NK-92 treated with Interleukin-12 subunit alpha and Interleukin-12 subunit beta, amount 100 ng/mL, for 24 hours (cell line): ENCODE measurements at places on chromosomes 2 and 18.

- DNase-seq: no peak
Measured at GRCh38 chr2:28349546-28350165, 43.0 kb upstream of the FOSL2 start.

GRCh38 chr18:78130232-78131195 is 849.1 kb upstream of the SALL3 start:
- no peak for DNase-seq

DNA sequence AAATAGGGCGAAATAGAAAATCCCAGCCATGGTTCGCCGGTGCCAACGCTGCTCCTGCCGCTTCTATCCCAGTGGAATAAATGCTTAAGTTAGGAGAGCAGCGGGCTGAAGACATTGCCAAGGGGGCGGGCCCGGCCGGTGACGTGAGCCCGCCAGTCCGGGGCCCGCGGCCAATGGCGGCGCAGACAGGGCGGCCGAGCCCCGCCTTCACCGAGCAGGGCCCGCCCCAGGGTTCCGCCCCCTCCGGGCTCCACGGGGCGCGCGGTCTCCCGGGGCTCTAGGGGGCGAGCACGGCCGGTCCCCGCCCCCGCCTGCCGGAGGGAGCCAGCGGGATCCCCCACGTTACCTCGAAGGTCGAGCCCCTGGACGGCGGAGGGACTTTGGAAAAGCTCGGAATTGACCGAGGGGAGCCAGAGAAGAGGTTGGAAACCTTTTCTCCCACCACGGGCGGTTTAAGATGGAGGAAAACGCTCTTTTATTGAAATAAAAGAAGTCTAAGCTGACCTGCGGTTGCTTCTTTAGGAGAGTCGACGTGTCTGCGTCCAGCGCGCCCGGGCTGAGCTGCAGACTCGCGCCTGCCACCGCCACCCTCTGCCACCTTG is at the start of gene EPHA4:
Gene EPHA4, minus strand, starts transcription at position 86 of the 602 bp plus-strand sequence. Its CDS starts 56 bp downstream, at position 30.
- peak; percentile 4 for DNase-seq

- DNase-seq: no peak
Measured at GRCh38 chr18:76668546-76668945, 153.8 kb upstream of the ZNF236 start.

DNA sequence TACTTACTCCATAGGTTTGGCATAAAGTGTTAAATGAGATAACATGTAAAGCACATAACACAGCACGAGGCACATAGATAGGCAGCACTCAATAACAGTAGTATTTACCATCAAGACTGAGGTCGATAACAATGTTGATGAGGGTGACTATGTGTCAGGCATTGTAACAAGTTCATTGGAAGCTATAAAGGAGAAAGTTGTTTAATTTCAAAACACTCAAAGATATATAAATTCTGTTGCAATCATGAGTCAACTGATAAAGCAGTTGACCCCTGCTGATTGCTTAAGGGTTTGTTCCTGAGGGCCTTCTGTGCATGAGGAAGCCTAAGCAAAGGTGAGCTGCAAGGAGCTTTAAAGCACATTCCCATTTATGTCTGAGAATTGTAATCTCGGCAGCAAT is 760.5 kb downstream of the SATB2 start:
- no peak for DNase-seq

DNA sequence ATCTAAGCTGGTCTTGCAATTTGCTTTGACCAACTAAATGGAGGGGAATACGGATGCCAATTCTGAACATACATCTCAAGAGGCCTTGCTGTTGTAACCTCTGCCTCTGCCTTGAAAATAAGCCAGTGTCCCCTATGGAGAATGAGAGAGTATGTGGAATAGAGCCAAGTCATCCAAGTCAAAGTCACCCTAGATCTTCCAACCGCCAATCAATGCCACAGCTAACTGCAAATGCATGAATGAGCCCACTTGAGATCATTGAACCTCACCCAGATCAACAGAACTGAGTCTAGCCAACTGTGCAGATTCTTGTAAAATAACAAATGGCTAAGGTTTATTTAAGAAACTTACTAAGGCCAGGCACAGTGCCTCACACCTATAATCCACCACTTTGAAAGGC is 139.8 kb upstream of the TANK start:
- DNase-seq: no peak

DNA sequence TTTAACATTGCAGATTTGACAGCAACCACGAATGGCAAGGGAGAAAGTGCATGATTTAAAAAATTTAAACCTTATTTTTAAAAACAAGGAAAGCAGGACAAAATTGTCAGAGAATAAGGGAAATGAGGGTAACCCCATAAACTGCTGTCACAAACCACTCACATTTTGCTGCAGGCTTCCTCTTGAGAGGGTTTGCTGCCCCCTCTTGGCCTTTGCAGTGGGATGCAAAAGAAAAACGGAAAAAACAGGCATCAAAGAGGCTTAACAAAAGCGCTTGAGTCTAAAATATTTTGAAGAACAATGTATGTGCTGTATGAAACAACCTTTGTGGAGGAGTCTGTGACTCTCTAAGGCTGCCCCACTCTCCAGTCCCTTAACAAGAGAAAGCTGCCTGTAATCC is 91.6 kb downstream of the TMX3 start:
- no peak for DNase-seq
